ENCODE measurements at places on chromosomes 12 and 14.
A peak's percentile ranks its signal among the peaks of the same experiment; 100 is the strongest.

GRCh38 chr14:100588671-100589070 lies 1.5 kb upstream of the BEGAIN start:
- H3K4me1 ChIP-seq: no peaks in the 10 kb centered on the region
- DNase-seq: no peak
- peaks cover 17% of the 10 kb centered on the region for H3K27me3 ChIP-seq
- H3K4me3 ChIP-seq: peak overlapping the region; percentile 62
- no peak overlapping the region for H3K27ac ChIP-seq

DNA sequence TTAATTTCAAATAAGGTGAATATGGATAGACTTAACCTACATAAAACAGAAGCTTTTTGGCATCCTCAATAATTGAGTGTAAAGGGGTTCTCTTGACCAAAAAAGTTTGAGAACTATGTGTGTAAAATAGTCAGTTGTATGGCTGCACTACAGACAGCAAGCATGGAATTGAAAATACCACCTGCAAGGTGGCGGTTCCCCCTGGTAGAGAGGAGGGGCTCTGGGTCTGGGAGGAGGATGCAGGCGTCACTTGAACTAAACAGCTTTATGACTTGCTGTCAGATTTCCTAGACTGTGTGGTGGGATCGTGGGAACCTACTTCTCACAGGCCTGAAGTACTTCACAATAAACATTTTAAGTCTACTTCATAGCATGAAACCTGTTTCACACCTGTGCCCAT lies 6.3 kb downstream of the EVL start:
- H3K27ac ChIP-seq: peak overlapping the region; percentile 70
- H3K4me1 ChIP-seq: peaks cover 85% of the 10 kb centered on the region
- H3K27me3 ChIP-seq: no peaks in the 10 kb centered on the region
- no peak for DNase-seq
- peaks cover 84% of the 10 kb centered on the region for H3K36me3 ChIP-seq

DNA sequence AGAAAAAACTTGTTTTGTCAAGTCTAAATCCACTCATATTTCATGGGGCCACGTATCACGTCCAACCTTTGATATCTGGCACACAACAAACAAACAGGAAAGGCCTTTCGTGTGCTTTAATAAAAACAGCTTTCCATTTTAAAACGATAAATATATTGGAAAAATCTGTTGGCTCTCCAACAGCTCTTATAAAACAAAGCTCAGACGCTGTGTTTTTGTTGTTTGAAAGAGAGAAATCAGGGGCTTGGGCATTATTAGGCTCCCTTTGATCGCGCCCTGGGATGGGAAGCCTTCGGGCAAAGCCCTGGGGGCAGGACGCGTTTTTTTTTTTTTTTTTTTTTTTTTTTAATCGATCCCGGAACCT lies 429 bp upstream of the PLEKHA5 start:
- H3K4me1 ChIP-seq: peaks cover 15% of the 10 kb centered on the region
- H3K4me3 ChIP-seq: peak overlapping the region; percentile 75
- no peak overlapping the region for H3K27ac ChIP-seq

DNA sequence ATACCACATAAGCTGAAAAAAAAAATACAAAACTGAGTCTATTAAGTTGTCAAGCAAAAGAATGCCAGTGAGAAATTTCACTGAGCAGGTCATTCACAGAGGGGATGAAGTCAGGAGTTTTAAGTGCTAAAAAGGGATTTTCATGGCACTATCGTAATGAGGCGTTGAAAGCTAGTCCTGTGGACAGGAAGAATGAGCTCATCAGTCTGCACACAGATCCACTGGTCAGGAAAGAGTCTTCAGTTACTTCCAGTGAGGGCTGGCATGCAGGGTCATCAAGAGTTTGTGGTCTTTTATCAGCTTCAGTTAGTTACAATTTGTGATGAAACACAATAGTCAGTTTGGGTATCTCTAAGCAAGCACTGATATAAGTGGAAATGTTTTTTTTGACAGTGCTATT lies 88.1 kb upstream of the WSCD2 start:
- DNase-seq: no peak
- H3K4me3 ChIP-seq: no peak overlapping the region
- H3K27me3 ChIP-seq: no peaks in the 10 kb centered on the region
- H3K36me3 ChIP-seq: no peaks in the 10 kb centered on the region

GRCh38 chr12:15709551-15709950 lies 79.6 kb downstream of the EPS8 start:
- no peaks in the 10 kb centered on the region for H3K36me3 ChIP-seq
- H3K4me3 ChIP-seq: no peak overlapping the region
- H3K4me1 ChIP-seq: peaks cover 19% of the 10 kb centered on the region
- no peak overlapping the region for H3K27ac ChIP-seq

DNA sequence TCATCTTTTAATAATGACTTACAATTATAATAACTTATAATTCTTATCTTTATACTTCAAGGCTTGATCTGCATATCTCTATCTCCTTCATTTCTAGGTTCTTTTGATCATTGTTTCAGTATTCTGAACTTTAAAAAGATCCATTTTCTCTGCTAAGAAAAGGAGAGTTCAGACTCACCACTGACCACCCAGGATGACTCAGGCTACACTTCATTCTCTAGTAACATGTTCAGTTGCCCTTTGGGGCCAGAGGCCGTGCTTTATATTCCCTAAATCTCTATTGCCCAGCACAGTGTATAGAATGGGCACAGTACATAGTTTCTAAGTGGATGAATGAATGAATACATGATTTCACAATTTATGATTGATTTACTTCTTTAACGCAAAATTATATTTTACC lies 268.7 kb downstream of the AKAP6 start:
- H3K27ac ChIP-seq: no peak overlapping the region
- no peaks in the 10 kb centered on the region for H3K36me3 ChIP-seq
- peaks cover 3% of the 10 kb centered on the region for H3K27me3 ChIP-seq

GRCh38 chr12:96862326-96862725 lies 44.7 kb upstream of the NEDD1 start:
- no peaks in the 10 kb centered on the region for H3K4me1 ChIP-seq
- no peak overlapping the region for H3K4me3 ChIP-seq
- no peak overlapping the region for H3K27ac ChIP-seq

DNA sequence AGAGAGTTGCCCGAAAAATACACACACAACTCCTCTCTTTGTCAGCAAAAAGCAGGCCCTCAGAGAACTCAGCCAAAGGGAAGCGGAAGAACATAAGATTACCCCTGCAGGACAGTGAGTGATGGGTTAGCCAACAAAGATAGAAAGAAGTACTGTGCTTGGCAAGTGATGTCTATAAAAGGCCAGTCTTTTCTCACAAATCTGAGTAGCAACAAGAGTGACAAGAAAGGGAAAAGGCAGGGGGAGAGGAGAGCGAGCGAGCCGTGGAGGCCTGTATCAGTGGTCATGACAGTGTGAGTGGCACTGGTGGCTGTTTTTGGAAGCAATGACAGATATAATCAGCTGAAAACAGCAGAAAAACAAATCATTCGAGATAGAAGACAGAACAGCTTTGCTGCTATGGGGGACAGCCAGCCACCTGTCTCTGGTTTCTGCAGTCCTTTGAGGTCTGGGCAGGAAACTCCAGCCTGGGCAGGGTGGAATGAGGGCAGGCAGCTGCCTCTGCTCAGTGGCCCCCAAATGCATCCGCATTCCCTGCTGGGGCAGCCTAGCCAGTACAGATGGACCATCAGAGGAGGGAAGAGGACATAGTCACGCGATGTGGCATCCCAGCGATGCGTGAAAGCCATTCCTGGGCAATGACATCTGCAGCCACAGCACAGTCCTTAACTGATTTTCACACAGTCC lies 74.7 kb downstream of the TRIM9 start:
- H3K27ac ChIP-seq: no peak overlapping the region
- no peak for DNase-seq
- H3K4me1 ChIP-seq: no peaks in the 10 kb centered on the region

GRCh38 chr12:107277855-107278254 lies 184.5 kb upstream of the CRY1 start:
- DNase-seq: no peak
- H3K4me1 ChIP-seq: peaks cover 2% of the 10 kb centered on the region
- peaks cover 46% of the 10 kb centered on the region for H3K27me3 ChIP-seq
- no peak overlapping the region for H3K27ac ChIP-seq

GRCh38 chr14:50528000-50528399 lies 4.4 kb downstream of the MAP4K5 start:
- no peak overlapping the region for H3K4me3 ChIP-seq
- H3K36me3 ChIP-seq: peaks cover 13% of the 10 kb centered on the region
- no peak for DNase-seq
- peaks cover 2% of the 10 kb centered on the region for H3K27me3 ChIP-seq
- peaks cover 51% of the 10 kb centered on the region for H3K4me1 ChIP-seq

DNA sequence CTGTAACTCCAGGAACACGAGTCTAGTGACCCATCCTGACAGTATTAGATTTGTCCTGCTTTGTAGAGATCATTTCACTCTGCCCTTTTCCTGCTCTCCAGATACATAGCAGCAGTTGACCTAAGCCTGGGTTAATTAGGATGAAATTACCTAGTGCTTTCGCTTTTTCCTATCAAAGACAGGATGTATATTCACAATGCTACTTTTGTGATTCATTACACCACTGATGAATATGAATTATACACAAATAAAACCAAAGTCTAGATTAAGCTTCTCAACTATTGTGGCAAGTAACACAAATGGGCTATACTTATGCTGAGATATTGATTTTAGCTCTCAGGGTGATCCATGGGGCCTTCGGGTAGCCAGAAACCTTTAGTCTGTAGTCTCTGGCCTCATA lies 17.9 kb downstream of the CERS5 start:
- DNase-seq: no peak
- no peak overlapping the region for H3K4me3 ChIP-seq
- H3K4me1 ChIP-seq: peaks cover 29% of the 10 kb centered on the region
- H3K27ac ChIP-seq: peak overlapping the region; percentile 22
- no peaks in the 10 kb centered on the region for H3K27me3 ChIP-seq

GRCh38 chr14:30869551-30870155 lies 4.7 kb upstream of the COCH start:
- no peak overlapping the region for H3K27ac ChIP-seq
- H3K4me1 ChIP-seq: peaks cover 3% of the 10 kb centered on the region
- no peaks in the 10 kb centered on the region for H3K36me3 ChIP-seq
- no peak for DNase-seq
- peaks cover 50% of the 10 kb centered on the region for H3K27me3 ChIP-seq
- no peak overlapping the region for H3K4me3 ChIP-seq

GRCh38 chr12:13229504-13229903 lies 33.0 kb downstream of the EMP1 start:
- peaks cover 27% of the 10 kb centered on the region for H3K27me3 ChIP-seq
- H3K4me3 ChIP-seq: no peak overlapping the region
- no peaks in the 10 kb centered on the region for H3K4me1 ChIP-seq
- no peak for DNase-seq

DNA sequence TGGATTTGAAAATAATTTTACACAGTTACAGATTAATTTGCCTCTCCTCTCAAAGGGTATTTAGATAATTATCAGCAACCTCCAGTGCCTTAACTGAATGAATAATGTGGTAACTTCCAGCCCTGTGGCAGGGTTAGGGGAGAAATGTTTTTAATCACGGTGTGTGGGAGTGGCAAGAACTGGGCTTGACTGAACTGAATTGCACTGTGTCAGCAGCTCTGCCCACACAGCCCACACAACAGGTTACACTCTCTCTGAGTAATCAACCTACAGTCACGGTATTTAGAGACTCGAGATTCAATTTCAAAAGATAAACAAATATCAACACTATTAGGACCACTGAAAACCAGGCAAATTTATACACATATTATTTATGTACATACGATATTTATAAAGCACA lies 198.5 kb downstream of the KCNC2 start:
- H3K27me3 ChIP-seq: no peaks in the 10 kb centered on the region
- no peaks in the 10 kb centered on the region for H3K36me3 ChIP-seq
- no peak for DNase-seq

DNA sequence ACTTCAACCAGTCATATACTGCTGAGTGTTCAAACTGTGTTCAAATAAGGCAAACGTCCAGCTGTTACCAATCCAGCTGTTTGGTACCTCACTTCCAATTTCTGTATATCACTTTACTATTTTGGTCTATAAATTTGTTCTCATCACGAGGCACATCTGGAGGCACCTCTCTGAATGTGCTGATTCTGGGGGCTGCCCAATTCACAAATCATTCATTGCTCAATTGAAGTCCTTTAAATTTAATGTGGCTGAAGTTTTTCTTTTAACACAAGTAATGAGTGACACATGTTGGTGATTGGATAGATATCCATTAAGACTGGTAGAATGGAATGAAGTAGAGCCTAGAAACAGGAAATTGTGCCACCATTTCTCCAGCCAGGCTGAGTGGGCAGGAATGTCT lies 617.0 kb upstream of the TMEM132C start:
- H3K4me1 ChIP-seq: no peaks in the 10 kb centered on the region
- no peak overlapping the region for H3K4me3 ChIP-seq
- H3K36me3 ChIP-seq: no peaks in the 10 kb centered on the region
- no peak for DNase-seq
- no peak overlapping the region for H3K27ac ChIP-seq
